ENCODE measurements at places on chromosomes 1 and 21.

DNA sequence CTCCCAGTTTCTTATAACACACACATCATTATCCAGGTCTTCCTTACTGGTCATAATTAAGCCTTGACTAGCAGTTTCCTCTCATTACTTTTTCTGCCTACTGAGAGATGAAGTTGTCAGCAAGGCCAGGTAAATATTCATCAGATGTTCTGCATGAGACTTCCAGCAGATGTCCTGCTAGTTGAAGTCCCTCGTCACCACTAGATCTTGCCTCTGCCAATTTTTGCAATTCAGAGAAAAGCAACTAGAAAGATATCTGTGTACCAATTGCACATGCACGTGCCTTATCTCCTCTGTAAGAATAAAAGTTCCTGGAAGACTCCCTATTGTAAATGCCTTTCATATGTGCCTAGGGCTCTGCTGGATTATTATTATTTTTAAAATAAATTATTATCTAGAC lies 18.3 kb downstream of the ACKR1 start:
- DNase-seq = no peak

- no peak for DNase-seq
Observed at GRCh38 chr1:86822459-86822858, 91.5 kb downstream of the SELENOF start.

DNA sequence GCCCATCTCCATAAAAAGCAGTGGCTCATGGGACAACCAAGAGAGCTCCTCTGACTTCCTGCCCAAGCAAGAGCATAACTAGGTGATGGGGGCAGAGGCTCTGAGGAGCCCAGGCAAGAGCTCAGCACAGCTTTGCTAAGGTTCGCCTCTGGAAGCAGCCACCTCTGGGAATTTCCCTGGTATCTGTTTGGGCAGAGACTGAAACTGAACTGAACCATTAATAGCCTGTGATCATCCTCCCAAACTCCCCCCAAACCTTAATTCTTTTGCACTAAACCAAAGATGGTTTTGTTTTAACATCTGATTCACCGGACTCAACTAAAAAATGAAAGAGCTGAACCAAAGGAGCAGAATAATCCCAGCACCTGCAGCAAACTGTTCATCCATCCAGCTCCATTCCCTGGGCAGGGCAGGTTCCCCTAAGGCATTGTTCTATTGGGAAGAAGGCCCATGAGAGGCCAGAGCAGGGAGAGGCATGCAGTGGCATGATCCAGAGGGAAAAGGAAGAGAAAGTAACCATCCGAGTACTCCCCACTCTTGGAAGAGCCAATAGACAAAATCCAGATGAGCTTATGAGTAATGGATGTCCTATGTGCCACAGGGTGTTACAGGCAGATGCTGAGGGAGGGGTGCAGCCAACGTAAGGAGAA lies 77.8 kb upstream of the KAZN start:
- no peak for DNase-seq

DNA sequence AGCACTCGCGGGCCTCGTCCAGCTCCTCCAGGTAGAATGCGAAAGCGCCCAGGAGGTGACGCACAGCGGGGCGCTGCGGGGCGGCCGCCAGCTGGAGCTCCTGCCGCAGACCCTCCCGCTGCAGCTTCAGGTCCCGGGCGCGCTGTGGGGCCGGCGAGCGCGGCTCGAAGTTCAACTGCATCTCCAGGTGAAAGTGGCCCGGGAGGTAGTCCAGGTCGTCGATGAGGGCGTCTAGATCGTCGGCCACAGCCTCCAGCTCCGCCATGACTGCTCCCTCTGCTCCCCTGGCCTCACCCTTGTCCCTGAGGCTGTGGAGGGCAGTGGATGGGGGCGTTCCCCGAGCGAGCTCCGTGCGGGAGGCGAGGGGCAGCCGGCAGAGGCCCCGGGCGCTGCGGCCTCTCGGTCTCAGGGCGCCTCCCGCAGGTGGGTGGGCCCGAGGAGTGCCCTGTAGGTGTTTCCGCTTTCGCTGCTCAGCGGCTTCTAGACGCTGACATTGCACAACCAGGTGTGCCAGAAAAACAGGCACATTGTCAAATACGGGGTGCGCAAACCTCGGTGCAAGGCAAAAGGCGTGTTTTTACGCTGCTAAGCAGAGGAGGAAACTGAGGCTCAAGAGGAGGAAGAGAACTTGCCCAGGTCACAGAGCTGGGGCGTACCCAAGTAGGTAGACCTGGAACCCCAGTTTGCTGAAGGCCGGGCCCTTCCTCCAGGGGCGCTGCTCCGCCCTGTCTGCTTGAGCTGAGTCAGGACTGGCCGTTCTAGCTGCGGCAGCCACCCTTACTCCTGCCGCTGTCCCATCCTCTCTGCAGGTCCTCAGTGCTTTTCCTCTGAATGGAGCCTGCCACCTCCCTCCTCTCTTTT lies at the start of gene TTC22:
TSS of gene TTC22 (minus strand) at position 425 of the 861 bp plus-strand sequence. CDS start at position 265, 160 bp downstream.
- DNase-seq = no peak

- DNase-seq = peak; percentile 71
Observed at GRCh38 chr1:171754353-171754705, 12.5 kb upstream of the VAMP4 start.

GRCh38 chr1:63643926-63644325 lies 50.7 kb downstream of the PGM1 start:
- no peak for DNase-seq

- DNase-seq = no peak
Observed at GRCh38 chr21:46620846-46621245, 14.6 kb upstream of the PRMT2 start.

GRCh38 chr21:34072145-34073031 lies 990 bp upstream of the MRPS6 start:
- no peak for DNase-seq

DNA sequence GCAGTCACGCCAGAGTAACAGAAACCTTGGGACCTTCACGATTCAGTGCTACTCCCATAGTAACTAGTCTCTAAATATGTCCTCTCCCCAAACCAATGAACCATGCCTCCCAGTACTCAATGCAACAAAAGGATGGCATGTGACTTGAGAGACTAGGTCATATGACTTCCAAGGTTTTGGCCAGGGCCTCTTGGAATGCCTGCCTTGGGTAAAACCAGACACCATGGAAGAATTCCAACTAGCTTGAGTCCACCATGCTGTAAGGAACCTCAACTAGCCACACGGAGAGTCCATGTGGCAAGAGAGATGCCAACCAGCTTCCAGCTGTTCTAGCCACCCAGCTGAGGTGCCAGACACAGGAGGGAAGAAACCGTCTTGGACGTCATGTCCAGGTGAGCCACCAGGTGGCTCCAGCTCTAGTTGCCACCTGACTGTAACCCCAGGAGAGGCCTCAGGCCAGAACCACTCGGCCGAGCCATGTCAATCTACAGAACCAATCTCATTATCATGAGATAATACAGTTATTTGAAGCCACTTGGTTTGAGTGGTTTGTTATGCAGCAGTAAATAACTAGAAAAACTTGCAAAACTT lies 115.0 kb downstream of the SYF2 start:
- DNase-seq = no peak

- no peak for DNase-seq
Observed at GRCh38 chr1:179190861-179191260, 38.6 kb downstream of the ABL2 start.

GRCh38 chr21:29215709-29216108 lies 83.0 kb upstream of the BACH1 start:
- peak; percentile 84 for DNase-seq

GRCh38 chr1:231070758-231071444 lies 30.8 kb upstream of the FAM89A start:
- DNase-seq = no peak

GRCh38 chr1:239317948-239318347 lies 68.4 kb upstream of the CHRM3 start:
- no peak for DNase-seq

Measured in fibroblast of gingiva (primary cell).